Foreskin keratinocyte (primary cell): ENCODE measurements at places on chromosomes 16 and 17. TPM values are rescaled to one million over a fixed set of nuclear protein-coding genes. Genes with fewer than 3 reads are reported as not detected.

Gene TMEM88
- 0.58 and 0.67 TPM in 2 replicates for total RNA-seq

Gene CDYL2
- total RNA-seq: 6.2 and 8.9 TPM in 2 replicates

Gene CD300LB
- total RNA-seq: not detected in 2 replicates

Gene SDR42E1
- 13.2 and 16.0 TPM in 2 replicates for total RNA-seq

Gene ACSM5
- total RNA-seq: not detected in 2 replicates

Gene ZNF594
- 2.9 and 3.7 TPM in 2 replicates for total RNA-seq

Gene SMTNL2
- not detected in 2 replicates for total RNA-seq

Gene PYY
- total RNA-seq: not detected in 2 replicates

Gene TMEM92
- 2.8 and 6.5 TPM in 2 replicates for total RNA-seq

Gene SLC12A3
- not detected in 2 replicates for total RNA-seq

Gene UTS2R
- total RNA-seq: not detected in 2 replicates

Gene EME2
- total RNA-seq: 5.9 and 8.5 TPM in 2 replicates

Gene ADAP2
- 0.35 and 0.65 TPM in 2 replicates for total RNA-seq

Gene CCL14
- not detected in 2 replicates for total RNA-seq
